NCI-H187 (cell line): ENCODE measurements at places on chromosomes 7 and 10.

DNA sequence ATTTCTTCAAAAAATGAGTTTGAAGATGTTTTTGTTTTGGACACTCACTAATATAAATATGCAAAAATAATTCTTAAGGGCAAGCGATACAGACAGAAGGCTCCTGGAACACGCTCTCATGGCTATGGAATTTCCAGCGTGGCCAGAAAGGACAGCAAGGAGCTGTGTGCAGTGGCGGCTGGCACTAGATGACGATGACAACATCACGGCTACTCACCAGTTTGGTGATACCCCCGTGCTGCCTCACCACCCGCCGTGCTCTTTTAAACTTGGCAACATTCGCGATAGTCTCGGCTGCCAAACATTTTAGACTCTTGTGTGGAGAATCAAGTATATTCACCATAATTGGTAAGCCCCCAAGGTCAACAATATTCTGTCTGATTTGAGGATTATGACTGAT, 54.9 kb downstream of the ODAD2 start:
- no peak for DNase-seq

DNA sequence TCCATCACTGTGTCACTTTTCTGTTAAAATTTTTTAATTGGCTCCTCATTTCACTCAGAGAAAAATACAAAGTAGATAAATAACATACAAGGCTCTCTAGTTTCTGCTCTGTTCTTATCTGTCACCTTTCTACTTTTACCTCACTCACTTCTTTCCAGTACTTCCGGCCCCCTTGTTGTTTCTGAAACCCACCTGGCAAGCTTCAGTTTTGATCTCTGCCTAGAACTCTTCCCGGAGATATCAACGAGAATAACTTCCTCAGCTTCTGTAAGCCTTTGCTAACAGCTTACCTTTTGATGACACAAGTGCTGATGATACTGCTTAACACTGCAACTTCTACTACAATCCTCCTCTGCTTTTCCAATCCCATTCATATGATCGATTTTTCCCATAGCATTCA, 566.2 kb downstream of the PCDH15 start:
- no peak for DNase-seq

DNA sequence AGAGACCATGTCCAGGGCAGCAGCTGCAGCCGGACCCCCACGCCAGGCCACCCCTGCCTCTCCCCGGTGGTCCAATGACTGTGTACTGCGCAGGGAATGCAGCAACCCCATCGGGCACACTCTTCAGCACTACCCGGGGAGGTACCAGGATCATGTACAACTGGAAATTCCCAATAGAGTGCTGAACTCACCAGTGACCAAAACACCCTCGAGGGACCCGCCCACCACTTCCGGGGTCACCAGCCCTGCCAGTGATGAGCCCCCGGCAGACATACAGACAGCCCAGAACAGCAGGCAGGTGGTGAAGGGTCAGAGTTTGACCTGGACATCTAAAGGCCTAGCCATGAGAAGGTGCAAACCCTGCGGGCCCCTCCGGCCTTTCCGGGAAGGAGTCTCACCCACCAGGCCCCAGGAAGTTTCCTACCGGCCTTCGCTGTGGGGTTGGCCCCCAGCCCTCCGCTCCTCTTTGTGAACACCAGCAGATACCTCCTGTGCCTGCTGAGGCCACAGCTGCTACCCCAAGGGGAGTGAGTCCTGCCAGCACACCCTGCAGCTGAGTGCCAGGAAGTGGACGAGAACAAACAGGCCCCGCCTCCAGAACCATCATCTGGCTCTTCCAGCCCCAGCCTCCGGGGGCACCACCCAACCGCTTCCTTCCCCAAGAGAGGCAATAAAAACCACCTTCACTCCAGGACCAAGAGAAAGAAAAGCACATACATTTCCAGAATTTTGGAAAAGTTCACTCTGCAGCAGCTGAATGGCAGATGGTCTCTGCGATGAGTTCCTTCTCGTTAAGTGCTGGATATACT, 5.0 kb upstream of the ANKRD61 start:
- DNase-seq: no peak

DNA sequence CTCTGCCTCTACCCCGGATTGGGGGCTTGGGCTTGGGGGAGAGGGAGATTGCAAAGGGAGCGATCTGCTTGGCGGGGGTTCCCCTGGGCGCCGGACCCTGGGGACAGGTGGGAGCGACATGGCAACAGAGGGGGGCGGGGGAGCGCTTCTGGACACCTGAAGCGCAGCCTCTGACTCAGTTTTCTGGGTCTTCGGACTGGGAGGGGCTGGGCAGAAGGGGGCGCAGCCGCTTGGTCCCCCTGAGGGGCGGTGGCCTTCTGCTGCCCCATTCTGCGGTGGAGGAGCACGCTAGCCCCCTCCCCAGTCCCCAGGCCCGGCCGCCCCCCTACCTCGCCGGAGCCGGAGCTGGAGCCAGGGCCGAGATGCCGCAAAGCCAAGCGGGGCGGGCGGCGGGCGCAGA, 380 bp downstream of the NAT16 start:
- DNase-seq: no peak

GRCh38 chr10:101218351-101219138, 10.7 kb downstream of the LBX1 start:
- no peak for DNase-seq

GRCh38 chr7:45695249-45695995, 121.3 kb downstream of the ADCY1 start:
- DNase-seq: no peak
